CD4-positive, alpha-beta T cell treated with Interleukin-21 for 1 hour (primary cell): ENCODE measurements at places on chromosomes 4 and X.

DNA sequence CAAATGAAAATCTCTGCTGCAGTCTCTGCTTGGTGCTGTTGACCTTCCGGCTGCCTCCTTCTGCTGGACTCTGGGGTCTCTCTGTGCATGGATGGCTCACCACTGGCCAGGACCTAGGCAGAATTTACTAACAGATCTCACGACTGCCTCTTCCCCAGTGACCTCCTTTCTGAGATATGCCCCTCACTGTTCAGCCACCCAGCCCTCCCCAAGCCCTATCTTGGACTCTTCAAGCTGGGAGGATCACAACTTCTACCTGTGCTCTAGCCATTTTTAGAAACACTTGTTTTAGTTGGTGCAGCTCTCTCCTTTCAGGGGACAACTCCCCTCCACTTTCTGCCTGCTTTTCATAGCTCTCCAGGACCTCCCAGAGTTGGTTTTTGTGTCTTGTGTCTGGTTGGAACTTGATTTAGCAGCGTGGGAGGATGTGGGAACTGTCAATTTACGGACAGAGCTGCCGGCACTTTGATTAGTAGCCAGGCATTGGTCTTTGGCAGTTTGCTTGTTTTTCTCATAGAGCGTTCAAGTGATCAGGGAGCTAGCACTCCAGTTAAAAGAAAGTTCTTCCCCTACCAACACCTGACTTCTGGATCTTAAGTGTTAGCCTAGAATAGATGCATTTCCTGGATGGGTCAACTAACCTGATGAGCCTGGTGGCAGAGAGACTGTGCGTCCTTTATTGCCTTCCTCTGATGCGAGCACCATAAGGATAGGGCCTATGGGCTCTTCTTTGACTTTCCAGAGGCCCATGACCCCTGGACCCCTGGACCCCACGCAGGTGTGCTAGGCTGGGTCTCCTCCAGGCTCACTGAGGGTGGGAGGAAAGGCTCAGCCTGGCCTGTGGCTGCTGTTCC lies 6.5 kb downstream of the RGS12 start:
- DNase-seq, result no peak

DNA sequence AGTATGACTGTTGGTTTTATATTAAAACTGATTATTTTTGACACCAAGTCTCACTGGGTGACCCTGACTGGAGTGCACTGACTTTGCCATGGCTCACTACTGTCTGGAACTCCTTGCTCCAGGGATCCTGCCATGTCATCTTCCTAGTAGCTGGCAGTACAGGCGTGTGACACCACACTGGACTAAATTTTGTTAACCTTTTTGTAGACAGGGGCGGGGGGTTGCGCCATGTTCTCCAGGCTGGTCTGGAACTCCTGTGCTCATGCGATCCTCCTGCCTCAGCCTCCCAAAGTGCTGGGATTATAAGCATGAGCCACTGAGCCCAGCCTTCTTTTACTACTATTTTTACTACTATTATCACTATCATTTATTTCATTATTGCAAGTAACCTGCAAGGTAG lies 8.9 kb downstream of the XAGE1A start:
- DNase-seq, result no peak

DNA sequence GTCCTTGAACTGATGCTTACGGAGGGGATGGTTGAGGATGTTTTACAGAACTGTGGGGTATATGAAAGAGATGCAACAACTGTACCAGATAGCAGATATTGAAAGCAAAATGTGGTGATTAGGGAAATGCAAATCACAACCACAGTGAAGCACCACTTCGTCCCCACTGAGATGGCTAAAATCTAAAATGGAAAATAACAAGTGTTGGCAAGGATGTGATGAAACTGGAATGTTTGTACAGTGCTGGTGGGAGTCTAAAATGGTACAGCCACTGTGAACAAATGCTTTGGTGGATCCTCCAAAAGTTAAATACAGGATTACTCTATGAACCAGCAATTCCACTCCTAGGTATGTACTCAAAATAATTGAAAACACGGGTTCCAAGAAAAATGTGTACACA lies 22.9 kb downstream of the XG start:
- DNase-seq, result no peak

- no peak for DNase-seq
Observed at GRCh38 chr4:32136081-32136787, 1416.1 kb downstream of the PCDH7 start.

- no peak for DNase-seq
Observed at GRCh38 chrX:54230435-54231148, 47.5 kb upstream of the FAM120C start.
